Endothelial cell (in vitro differentiated cells): ENCODE measurements at places on chromosomes 3 and 15.
A peak's percentile ranks its signal among the peaks of the same experiment; 100 is the strongest.

DNA sequence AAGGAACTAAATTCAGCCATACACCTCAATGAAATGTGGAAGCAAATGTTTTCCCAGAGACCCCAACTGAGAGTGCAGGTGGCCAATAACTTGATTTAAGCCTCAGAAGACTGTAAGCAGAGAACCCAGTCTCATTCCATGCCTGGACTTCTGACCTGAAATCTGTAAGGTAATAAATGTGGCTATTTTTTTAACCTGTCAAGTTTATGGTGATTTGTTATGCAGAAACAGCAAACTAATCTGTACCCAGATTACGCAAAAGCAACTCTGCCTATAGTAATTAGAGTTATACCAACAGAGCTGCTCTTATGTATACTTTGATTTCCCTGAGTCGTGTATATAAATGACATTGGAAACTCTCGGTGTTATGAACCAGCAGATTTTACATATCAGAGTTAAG, 534.0 kb upstream of the NAALADL2 start:
- no peak for DNase-seq

DNA sequence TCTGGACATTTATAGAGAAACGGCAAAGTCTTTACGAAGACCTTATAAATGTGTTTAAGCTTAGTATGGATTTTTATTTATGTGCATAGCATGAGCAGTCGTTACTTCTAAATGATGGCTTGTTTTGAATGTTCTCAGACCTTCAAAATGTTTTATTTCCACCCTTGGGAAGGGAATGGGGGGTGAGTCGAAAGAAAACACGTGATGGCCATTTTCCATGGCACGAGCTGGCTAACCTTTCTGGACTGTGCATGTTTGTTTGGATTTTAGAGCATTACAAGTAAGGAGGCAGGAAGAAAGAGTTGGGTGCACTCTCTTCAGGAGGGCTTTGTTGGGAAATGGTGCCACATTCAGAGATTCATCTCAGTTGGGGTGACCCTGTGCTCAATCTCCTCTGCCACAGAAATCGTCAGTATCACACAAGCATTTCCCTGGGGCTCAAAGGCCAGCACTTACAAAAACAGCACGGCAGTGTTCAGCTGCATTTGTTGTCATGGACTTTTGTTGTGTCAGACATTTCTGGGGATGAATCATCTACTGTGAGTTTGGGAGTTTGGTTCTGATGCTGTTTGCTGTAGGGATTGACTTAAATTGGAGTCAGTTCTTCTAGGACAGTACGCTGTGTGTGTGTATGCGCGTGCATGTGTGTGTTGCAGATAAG, 52.3 kb upstream of the ADAMTS9 start:
- no peak for DNase-seq

GRCh38 chr3:149581248-149581647, 76.6 kb downstream of the WWTR1 start:
- DNase-seq, result no peak

- DNase-seq, result no peak
These were observed 46.7 kb downstream of the IGF2BP2 start for GRCh38 chr3:185778094-185778493.

- DNase-seq, result no peak
These were observed 60.2 kb downstream of the AGBL1 start for GRCh38 chr15:86139828-86140227.

DNA sequence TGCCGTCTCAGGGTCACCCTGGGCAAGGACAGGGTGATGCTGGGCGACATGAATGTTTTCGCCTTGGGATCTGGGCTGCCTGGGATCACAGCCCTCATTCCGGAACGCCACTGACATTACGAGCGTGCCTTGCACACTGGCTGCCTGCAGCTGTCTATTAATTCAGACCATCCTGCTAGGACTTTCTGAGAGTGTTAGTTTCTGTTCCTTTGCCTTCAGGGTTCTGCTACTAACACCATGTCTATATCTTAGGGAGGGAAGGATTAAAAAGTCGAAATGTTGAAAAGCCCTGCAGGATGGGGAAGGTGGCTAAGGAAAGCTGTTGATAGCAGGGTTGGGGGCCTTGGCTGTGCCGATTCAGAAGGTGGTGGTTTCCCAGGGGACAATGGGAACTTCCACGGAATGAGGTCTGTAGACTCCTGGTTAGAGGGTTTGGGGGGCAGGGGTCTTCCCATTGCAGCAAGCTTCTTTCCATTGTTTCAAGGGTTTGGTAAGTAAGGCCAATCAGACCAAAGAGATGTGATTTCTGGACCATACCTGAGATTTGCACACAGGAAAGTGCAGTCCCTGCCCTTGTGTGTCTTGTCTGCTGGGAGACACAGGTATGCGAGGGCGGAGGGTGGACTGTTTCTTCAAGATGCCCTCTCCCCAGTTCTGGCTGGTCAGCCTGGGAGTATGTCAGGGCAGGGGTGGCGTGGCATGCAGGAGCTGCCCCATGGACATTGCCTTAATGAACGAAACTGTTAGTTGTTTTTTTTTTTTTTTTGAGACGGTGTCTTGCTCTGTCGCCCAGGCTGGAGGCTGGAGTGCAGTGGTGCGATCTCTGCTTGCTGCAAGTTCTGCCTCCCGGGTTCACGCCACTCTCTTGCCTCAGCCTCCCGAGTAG, 50.9 kb downstream of the RGMA start:
- no peak for DNase-seq

GRCh38 chr3:141998669-141999290, 122.3 kb downstream of the ATP1B3 start:
- DNase-seq, result no peak

DNA sequence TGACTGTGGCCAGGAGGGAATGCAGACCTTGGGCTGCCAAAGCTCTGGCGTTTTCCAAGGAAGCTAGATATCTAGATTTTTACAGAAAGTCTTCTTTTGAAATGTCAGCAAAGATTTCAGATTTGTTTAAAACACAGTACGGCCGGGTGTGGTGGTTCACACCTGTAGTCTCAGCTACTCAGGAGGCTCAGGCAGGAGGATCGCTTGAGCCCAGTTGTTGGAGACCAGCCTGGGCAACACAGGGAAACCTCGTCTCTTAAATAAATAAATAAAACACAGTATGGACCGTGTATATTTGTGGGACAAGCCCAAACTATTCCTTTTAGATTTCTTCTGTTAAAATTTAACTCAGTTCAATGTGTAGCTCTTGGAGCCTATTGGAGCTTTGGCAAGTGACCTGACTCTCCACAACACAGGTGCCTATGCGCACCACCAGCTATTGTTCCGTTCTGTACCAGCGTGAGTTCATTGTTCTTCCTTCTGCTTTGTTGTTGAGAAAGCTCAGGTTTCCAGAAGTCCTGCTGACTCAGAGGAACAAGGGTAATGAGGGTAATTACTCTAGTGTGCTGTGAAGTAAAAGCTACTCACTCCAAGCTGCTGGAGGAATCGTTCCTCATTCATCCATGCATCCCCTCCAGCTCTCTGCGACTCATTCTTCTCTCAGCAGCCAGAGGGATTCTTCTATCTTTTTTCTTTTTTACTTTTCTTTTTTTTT, 73.1 kb upstream of the SLC6A6 start:
- no peak for DNase-seq

GRCh38 chr3:115068799-115069198, 78.3 kb downstream of the ZBTB20 start:
- DNase-seq, result no peak

GRCh38 chr15:40785814-40786213, 16.0 kb downstream of the C15orf62 start:
- no peak for DNase-seq

GRCh38 chr15:101088788-101089578, 162.9 kb downstream of the CHSY1 start:
- peak; percentile 89 for DNase-seq

DNA sequence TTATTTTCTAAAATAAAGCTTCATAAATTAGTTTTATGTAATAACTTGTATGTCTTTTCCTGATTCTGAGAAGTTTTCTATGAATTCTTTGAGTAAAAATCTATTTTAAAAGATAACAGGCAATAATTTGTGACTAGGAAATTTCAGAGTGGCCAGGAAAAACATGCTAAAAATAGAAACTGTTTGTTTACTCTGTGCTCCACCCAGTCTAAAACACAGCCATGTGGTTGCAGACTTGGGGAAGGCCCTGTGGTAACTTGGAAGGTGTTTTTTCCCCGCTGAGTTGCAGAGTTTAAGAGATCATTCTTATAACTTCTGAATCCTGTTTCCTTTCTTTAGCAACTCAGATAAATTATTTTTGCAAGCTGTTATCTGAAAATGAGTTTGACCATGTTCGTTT, 21.9 kb downstream of the PLCL2 start:
- no peak for DNase-seq

DNA sequence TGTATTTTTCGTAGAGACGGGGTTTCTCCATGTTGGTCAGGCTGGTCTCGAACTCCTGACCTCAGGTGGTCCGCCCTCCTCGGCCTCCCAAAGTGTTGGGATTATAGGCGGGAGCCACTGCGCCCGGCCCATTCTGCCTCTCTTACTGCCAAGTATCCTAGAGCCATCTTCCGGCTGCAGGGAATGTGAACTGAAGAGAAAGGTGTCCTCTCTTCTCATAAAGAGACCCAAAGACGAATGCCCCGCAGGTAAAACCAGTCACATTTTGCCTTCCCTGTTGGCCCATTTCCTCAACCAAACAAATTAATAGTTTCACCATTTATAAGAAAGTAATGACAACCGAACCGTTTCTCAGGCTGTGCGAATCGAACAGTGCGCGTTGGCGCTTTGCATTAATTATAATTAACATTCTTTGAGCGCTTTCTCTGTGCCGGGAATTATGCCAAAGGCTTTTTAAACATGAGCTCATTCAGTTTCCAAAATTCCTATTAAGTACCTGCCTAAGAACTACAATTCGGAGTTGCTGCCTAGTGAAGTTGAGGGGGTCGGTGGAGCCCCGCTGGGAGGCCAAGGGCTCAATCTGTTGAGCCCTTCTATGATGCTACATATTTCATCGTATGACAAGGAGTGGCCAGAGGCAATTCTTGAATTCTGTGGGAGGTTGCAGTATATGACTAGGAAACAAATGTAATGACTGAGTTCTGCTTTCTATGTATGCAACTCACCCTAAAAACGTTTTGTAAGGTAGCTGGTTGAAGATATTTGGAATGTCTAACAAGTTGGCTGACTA, 819 bp upstream of the RPL24 start:
- no peak for DNase-seq

- peak; percentile 32 for DNase-seq
These were observed 16.8 kb downstream of the EMC4 start for GRCh38 chr15:34241376-34242330.

DNA sequence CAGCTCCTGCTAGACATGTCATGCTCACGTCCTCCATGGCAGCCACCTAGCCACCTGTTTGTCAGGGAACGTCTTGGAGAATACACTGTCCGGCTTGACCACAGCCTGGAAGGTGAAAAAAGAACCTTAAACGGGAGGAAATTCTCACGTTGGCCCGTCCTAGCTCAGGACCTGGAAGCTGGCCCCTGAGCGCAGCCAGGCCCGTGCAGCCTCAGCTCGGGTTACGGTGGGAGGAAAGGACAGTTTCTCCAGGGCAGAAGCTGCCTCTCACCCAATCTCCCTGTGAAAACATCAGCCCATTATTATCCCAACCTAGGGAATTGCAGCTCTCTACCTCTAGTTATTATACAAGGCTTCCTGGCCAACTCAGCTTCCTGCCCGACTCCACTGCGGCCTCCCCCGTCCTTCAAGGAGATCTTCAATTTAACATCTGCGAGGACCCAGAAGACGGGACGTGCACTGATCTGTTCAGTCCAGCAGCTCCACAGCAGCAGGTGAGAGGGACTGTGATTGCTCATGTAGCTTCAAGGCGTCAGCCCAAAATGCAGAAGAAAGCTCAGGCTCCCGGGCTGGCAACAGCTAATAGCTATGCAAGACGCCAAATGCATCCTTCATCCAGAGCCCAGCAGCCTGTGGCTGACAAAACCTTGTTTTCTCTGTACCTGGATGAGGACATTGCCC, 84.7 kb downstream of the ADAMTS17 start:
- DNase-seq, result no peak

DNA sequence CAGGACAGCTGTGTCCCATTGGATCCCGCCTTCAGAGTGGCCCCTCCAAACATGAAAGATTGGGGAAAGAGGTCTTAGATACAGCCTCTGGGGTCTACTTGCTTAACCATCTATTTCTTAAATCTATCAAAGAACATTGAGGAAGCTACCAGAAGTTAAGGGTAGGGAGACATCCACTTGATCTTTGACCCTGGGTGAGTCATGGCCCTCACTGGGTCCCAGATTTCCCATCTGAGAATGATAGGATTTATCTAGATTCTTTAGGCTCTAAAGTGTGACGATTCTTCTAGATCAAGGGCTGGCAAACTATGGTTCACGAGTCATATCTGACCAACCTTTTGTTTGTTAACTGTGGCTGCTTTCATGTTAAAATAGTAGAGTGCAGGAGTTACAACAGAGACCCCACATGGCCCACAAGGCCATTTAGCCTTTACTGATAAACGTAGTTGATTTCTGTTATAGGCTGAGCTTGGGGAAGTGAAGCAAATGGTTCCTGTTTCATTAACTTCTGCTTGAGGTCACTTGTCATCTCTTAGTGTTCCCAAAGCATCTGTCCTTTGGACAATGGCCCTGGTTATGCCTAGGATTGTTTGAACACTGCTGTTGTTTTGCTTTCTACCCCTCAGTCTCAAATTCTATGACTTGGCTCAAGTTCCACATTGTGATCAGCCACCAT, 8.0 kb downstream of the MUC13 start:
- no peak for DNase-seq

DNA sequence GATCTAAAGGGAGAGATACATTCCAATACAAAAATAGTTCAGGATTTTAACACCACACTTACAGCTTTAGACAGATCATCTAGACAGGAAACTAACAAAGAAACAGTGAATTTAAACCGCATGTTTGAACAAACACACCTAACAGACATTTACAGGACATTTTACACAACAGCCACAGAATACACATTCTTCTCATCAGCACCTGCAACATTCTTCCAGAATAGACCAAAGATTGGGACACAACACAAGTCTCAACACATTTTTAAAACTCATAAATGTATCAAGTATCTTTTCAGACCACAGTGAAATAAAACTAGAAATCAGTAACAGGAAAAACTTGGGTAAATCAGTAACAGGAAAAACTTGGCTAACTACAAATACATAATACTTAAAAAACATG, 256.3 kb downstream of the MCTP2 start:
- no peak for DNase-seq

GRCh38 chr3:176948151-176948550, 249.1 kb downstream of the TBL1XR1 start:
- no peak for DNase-seq

- no peak for DNase-seq
These were observed 176.6 kb downstream of the KLF13 start for GRCh38 chr15:31503256-31503655.

DNA sequence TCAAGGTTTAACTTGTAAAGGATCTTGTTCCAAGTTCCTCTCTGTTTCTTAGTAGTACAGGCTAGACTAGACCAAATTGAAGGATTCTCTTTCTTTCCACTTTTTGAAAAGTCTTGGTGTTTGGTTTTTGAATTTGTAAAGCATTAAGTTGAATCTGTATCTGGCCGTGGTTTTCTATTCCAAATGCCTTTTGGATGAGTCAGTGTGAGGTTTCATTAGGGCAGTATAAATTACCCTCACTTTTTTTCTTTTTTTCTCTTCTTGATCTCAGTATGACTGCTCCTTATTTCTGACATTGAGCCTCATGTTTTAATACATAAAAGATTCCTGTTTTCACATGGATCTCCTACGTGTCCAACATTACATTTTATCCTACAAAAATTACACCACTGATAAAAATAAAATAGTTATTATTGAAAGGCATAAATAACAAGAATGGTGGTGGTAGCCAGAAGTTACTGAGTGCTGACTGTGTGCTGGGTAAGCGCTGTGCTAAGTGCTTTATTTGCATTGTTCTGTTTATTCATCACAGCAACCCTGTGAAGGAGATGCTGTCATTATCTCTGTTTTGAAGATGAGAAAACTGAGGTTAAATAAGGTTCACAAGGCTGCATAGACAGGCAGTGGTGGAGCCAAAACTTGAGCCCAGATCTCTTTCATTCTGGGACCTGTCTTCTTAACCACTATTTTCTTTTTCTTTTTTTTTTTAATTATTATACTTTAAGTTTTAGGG, 48.3 kb downstream of the MITF start:
- DNase-seq, result no peak
